Keratinocyte (primary cell): ENCODE measurements at places on chromosomes 4 and X.
A peak's percentile ranks its signal among the peaks of the same experiment; 100 is the strongest.

GRCh38 chr4:53932796-53933610, 131.4 kb downstream of the CHIC2 start:
- DNase-seq: no peak

GRCh38 chr4:128858879-128859671, 49.6 kb downstream of the JADE1 start:
- no peak for DNase-seq

- no peak for DNase-seq
Measured at GRCh38 chrX:15242899-15243555, 26.9 kb downstream of the ASB9 start.

DNA sequence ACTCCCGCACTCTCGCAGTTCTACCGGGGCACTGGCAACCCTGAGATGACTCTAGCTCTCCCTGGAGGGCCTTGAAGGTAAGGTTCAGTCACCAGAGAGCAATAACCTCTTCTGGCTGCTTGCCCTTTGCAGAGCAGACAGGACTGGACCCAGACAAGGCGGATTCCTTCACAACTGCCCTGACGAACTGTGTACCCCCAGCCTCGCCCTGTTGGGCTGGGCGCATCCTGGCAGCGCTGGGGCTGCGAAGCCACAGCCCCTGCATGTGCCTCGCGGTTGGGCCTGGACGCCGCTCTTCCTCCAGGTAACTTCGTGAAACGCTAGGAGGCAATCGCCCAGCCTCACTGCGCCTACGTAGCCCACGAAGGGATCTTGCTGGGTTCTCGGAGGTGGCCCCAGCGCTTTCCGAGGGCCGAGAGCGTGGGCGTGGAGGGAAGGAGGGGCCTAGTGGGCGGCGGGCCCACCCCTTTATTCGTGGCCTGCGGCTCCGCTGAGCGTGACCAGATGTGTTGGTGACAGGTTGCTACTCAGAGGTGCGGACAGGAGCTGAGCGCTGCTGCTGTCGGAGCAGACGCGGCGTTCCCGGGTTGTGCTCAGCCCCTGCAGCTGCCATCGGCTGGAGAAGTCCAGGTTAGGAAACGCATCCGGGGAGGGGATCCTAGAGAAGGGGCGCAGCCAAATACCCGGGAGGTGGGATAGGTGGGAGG, 1.9 kb upstream of the MAMLD1 start:
- no peak for DNase-seq

DNA sequence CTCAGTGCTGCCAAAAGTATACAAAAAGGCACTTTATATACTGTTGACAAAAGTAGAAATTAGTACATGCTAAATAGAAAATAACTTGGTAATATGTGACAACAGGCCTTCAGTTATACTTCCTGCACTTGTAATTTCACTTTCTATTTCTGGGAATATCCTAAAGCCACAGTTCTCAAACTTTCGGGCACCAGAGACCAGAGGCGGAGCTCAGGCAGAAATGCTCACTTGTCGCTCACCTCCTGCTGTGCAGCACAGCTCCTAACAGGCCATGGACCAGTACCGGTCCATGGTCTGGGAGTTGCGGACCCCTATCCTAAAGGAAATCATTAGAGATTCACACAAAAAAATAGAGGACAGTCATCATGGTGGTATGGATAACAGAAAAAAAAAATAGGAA, 25.7 kb downstream of the ACSL4 start:
- no peak for DNase-seq

DNA sequence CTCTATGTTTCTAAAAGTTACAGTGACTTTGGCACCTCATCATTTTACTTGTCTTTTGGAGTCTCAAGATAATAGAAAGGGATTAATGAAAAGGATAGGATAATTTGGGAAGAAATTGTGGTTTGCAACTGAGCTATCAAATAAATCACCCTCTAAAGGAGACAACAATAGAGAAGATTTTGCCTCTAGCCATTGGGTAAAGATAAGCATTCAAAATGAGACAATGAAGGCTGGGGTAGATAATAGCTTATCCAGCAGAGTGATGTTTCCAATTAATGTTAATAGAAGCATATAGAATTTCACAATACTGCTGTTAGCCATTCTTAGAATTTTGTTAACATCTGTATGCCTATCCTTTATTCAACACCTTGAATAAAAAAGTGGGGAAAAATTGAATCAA, 1177.6 kb downstream of the ADGRL3 start:
- DNase-seq: no peak

GRCh38 chr4:141180991-141181761, 39.5 kb upstream of the ZNF330 start:
- DNase-seq: no peak

DNA sequence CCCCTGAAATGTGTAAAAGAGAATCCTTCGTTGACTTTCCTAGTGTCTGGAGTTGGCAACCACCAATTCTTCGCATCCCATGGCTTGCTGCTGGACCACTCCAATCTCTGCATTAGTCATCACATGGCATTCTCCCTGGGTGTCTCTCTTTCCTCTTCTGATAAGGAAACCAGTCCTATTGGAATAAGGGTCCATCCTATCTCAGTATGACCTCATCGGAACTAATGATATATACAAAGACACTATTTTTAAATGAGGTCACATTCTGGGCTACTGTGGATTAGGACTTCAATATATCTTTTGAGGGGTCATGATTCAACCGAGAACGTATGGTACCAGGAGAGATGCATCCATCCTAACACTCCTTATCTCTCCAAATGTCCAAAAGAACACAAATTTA, 259.1 kb upstream of the CPEB2 start:
- DNase-seq: no peak

DNA sequence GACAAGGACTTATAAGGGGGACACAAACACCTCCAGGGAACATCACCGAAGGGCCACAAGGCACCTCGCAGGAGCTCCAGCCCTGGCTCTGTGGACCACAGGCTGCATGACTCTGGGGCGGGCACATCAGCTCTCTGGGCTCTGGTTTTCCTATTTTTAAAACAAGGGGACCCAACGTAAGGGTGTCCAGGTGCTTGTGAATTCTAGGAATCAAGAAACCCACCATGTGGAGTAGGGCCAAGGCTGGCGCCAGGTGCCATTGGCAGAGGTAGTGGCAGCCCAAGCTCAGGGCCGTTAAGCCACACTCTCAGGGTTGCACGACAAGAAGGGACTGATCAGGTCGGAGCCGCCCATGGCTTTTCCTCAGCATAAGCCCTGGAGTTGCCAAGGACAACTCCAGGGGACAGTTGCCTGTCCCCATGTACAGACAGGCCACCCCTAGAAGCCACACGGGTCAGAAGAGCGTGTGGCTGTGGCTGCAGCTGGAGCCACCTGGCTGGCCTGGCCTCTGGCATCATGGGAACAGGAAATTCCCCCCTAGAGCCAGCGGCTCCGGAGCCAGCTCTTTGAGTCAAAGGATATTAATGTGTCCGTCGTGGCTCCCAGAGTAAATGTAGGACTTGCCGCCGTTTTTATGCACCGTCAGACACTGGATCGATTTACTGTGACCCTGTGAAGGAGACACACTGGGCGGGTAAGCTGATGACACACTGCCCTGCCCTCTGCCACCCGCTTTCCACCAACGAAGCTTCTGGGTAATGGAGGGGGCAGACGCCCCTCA, 32.5 kb downstream of the WDR1 start:
- no peak for DNase-seq

GRCh38 chr4:78673337-78673736, 102.8 kb upstream of the BMP2K start:
- DNase-seq: no peak

GRCh38 chr4:125658773-125659172, 344.0 kb downstream of the FAT4 start:
- DNase-seq: no peak

GRCh38 chr4:25213347-25213979, 20.4 kb upstream of the PI4K2B start:
- DNase-seq: no peak

- DNase-seq: no peak
Measured at GRCh38 chr4:63049726-63050125, 1359.5 kb downstream of the TECRL start.

- DNase-seq: no peak
Measured at GRCh38 chr4:71290074-71290473, 48.7 kb upstream of the SLC4A4 start.

- DNase-seq: no peak
Measured at GRCh38 chr4:168794092-168794707, 215.9 kb downstream of the CBR4 start.

- DNase-seq: peak; percentile 21
Measured at GRCh38 chr4:102569200-102569599, 68.0 kb downstream of the NFKB1 start.

- no peak for DNase-seq
Measured at GRCh38 chrX:140503714-140504351, 1.0 kb downstream of the SOX3 start.

DNA sequence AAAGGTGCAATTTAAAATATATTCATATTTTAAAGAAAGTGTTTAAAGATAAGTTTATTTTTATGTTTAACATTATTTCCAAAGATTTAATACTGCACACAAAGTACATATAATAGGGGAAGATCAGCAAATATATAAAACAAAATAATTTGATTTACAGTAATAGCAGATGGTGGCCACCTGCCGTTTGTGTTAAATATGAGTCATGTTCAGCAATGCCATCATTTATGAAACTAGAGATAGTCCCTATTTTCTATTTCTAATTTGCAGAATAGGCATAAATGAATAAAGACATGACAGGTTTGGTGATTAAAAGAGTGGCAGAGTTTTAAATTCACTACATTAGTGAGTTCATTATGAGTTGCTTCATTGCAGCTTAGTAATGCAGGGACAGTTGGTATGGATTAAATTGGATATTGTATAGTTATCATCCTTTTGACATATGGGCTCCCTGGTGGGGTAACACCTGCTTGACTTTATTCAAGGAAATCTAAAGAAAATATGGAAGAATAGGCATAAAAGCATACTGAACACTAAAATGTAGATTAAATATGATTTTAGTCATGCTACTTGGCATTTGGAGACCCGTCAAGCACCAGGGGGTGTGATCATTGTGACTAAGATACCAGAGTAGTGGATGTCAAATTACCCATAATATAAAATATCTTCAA, 78.8 kb upstream of the BANK1 start:
- DNase-seq: no peak

- no peak for DNase-seq
Measured at GRCh38 chr4:24799544-24800324, 4.4 kb downstream of the SOD3 start.

DNA sequence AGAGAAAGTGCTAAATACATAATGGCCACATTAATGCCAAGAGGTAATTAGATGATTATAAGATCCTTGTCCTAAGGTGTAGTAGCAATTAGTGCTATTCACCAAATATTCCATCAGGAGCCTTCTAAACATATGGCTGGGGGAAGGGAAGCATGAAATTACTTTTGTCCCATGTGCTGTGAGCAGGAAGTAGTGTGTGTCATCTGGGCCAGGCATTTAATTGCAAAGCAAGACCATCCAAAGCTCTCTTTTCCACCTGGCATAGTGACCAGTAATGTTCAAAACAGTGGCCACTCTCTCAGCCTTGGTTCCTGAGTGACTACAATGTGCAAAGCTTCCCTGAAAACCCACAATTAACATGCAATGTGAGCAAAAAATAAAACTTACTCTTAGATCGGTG, 144.2 kb upstream of the FAM241A start:
- no peak for DNase-seq

DNA sequence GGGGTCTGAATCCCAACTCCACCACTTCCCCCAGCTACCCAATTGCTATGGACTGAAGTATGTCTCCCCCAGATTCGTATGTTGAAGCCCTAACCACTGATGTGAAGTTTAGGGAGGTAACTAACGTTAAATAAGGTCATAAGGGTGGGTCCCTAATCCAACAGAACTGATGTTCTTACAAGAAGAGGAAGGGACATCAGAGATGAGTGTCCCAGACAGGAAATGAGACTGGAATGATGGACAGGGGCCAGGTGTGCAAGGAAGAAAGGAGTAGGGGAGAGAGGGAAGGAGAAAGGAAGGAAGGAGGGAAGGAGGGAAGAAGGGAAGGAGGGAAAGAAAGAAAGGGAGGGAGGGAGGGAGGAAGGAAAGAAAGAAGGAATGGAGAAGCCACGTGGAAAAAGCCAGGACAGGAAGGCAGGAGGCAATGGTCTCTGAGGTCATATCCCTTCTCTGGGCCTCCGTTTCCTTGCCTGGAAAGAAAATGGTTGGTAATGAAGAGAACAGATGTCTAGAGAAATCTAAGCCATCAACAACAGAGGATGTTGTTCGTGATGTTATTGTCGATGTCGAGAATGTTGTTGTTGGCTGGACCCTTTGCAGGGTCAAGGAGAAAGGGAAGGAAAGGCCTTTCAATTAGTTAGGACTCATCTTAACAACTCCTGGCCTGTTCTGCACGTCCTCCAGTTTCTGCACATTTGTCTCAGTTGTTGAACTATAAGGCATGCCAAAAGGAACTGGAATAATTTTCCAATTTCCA, 59.0 kb upstream of the FGFBP2 start:
- no peak for DNase-seq

DNA sequence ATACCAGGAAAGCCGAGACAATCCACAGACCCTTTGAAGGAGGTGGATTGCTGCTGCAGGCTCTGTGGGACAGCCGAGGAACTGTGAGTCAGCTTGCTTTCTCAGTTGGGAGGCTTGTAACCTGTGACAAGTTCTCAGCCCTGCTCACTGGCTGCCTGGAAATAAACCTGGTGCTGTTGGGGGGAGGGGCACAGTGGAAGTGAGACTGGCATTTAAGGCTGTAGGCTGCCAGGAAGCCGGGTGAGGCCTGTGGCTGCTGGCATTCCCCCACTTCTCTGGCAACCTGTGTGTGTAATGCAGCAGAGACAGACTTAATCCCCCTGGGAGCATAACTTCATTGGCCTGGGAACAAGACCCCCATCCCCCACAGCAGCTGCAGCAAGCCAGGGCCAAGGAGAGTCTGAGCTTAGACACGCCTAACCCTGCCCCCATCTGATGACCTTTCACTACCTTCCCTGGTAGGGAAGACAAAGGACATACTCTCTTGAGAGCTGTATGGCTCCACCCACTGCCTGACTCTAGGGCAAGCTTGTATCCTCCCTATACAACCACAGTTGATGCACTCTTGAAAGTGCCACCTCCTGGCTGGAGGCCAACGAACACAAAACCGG, 64.1 kb downstream of the ALPK1 start:
- no peak for DNase-seq

- DNase-seq: no peak
Measured at GRCh38 chr4:31343061-31343460, 622.9 kb downstream of the PCDH7 start.

GRCh38 chrX:129077424-129078170, 445.7 kb downstream of the SMARCA1 start:
- DNase-seq: no peak

GRCh38 chr4:151786158-151786495, 25.3 kb upstream of the GATB start:
- no peak for DNase-seq

DNA sequence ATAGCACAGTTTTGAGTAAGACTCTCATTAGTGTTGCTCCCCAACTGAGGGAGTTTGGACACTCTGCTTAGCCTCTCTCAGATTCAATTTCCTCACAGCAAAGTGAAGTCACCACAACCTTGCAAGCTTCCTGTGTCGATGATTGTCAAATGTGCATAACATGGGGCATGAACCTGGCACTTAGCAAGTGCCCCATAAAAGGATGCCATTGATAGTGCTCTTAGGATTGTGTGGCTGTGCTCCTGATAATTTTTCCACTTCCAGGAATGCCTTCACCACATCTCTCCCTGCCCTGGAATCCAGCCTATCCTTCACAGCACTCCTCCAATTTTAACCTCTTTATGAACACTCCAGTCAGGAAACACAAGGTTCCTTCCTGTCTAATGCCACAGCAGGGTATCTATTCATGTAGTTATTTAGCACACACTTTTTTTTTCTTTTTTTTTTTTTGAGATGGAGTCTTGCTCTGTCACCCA, 309.4 kb downstream of the PPP3CA start:
- no peak for DNase-seq
